ENCODE measurements at places on chromosomes 5 and 9.

GRCh38 chr5:179955630-179956029 lies 47.9 kb upstream of the TBC1D9B start:
- DNase-seq = no peak

GRCh38 chr5:165310031-165310430 lies 1804.6 kb downstream of the MAT2B start:
- DNase-seq = no peak

- DNase-seq = no peak
Measured at GRCh38 chr9:99506747-99507348, 284.8 kb downstream of the SEC61B start.

- no peak for DNase-seq
Measured at GRCh38 chr5:158929552-158930218, 170.0 kb downstream of the EBF1 start.

DNA sequence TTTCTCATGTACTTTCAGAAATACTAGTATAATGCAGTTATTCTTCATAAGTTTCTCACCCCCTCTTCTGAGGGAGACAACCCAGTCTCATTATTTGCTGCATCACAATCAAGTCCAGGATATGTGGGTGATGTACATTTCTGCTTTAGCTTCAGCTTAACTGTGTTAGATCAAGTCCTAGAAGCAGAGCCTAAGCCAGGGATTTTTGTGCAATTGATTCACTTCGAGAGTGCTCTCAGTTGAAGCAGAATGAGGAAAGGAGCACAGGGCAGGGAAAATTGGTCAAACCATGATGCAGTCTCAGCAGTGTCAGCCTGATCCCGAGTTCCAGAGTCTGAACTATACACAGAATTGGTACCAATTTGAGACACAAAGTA lies 15.1 kb downstream of the HNRNPK start:
- no peak for DNase-seq

- no peak for DNase-seq
Measured at GRCh38 chr9:4844056-4844838, 51.5 kb downstream of the RCL1 start.

GRCh38 chr5:87120518-87121303 lies 147.0 kb upstream of the RASA1 start:
- DNase-seq = no peak

DNA sequence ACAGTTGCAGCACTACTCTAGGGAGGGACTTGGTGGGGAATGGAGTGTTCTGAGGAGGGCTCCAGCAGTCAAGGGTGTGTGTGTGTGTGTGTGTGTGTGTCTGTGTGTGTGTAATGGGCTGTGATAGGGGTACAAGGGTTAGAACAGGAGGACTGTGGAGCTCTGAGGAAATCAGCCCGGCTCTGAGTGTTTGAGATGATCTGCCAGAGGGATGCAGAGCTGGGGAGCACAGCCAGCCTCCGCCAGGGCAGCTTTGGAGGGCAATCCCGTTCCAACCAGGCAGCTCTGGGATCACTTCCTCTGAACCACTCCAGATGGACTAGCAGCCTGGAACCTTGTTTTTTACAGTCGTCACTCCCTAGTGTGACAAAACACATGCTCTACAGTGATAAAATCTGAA lies 3.0 kb upstream of the SLC6A7 start:
- no peak for DNase-seq

DNA sequence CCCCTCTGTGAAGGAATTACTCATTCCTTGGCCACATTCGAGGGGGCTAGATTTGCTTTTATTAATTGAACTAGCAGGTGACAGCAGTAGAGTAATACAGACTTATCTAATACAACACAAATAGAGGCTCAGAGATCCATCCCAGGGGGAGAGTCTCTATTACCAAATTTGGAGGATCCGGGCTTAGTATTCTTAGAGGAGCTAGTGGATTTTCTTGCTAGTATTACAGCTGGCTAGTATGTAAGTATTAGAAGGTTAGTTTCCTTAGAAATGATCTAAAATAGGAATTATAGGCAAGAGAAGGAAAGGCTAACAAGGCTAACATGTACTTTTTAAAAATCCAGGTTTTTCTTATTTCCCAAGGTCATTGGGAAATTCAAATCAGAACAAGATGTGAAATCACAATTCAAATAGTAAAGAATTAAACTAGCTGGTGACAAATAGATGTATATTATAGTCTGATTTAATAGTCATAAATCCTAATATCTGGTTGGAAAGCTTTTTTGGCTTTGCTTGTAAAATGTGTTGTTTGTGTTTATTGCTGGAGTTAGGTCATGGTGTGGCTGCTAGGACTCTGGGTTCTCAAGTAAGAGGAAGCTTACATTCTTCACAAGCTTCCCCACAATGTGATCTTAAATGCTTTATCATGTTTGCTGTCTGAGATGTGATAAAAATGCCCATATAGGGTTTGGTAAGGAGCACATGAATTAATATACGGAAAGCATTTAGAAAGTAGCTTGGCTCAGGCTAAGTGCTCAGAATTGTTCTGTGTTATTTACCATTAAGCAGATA lies 160.4 kb upstream of the MPDZ start:
- DNase-seq = no peak

- no peak for DNase-seq
Measured at GRCh38 chr5:7828269-7828668, 22.7 kb downstream of the CFAP90 start.

GRCh38 chr5:40397091-40397490 lies 282.6 kb upstream of the PTGER4 start:
- DNase-seq = no peak

DNA sequence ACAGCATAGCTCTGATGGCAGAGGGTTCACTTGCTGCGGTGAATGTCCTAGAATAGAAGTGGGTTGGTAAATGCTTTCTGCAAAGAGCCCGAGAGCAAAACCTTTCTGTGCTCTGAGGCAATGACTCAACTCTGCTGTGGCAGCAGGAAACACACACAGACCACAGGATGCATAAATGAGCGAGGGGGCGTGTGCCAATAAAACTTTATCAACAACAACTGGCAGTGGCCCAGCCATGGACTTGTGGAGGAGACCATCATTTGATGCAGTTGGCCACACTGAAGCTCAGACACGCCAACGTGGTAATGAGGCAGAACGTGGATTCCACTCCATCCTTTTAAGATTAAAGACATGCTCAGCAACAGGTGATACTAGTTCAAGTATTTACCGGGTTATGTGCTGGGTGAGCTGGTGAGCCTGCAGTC lies 6.8 kb downstream of the MRPL36 start:
- no peak for DNase-seq

- no peak for DNase-seq
Measured at GRCh38 chr5:174159327-174160114, 114.0 kb downstream of the NSG2 start.

GRCh38 chr9:96150324-96151227 lies 151.4 kb downstream of the HSD17B3 start:
- no peak for DNase-seq

DNA sequence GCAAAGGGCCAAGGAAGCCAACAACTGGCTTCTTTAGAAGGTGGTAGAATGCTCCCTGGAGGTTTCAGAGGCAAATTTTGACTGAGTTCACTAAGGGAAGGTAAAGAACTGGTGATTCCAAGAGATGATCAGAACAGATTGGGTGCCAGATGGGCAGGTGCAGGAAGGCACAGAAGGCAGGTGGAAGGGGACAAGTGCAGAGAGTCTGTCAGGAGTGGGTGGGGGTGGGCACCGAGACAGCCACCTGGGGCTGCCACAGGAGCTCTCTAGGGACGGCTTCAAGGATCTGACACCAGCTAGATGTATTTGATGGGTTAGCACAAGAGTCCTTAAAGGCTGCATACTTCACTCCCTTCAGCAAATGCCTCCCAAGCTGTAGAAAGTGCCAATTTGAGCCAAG lies 207.3 kb downstream of the PTTG1 start:
- no peak for DNase-seq

GRCh38 chr9:33813712-33814641 lies 3.0 kb upstream of the UBE2R2 start:
- DNase-seq = no peak

- no peak for DNase-seq
Measured at GRCh38 chr5:39943811-39944210, 519.0 kb upstream of the DAB2 start.

GRCh38 chr5:22678886-22679285 lies 174.3 kb downstream of the CDH12 start:
- no peak for DNase-seq

Measured in breast epithelium (tissue), 4 donors.